ENCODE measurements at places on chromosomes 7 and 10. TPM values are rescaled to one million over a fixed set of nuclear protein-coding genes. Genes with fewer than 3 reads are reported as not detected.

Gene MOGAT3
- total RNA-seq: not detected

Gene H2BK1
- not detected for total RNA-seq

Gene CHST3
- 29.7 TPM for total RNA-seq

Gene VGF
- total RNA-seq: 20.9 TPM

Gene AKR1C3
- total RNA-seq: 2.2 TPM

Gene SAMD8
- total RNA-seq: 8.0 TPM

Gene HACD1
- 17.3 TPM for total RNA-seq

Gene FGFBP3
- 1.2 TPM for total RNA-seq

Gene FAM25A
- total RNA-seq: not detected

Gene CYP3A5
- 0.75 TPM for total RNA-seq

Measured in epithelial cell of proximal tubule (primary cell).